Omental fat pad (tissue), 4 donors: ENCODE measurements at places on chromosomes 12 and 14. TPM values are rescaled to one million over a fixed set of nuclear protein-coding genes. Genes with fewer than 3 reads are reported as not detected.

DNA sequence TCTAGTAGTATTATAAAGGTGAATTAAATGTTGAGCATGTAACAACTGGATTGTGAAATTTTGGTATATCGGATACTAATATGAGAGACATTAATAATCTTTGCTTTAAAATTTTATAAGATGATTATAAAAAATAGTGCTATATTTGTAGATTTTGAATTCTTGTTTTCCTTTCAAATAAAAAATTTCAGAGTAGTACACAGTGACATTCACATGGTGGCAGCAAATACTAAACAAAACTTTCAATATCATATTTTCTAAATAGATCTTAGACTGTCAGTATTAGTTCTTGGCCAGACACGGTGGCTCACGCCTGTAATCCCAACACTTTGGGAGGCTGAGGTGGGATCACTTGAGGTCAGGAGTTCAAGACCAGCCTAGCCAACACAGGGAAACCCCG is 166.0 kb downstream of the NAV3 start:
- DNase-seq: no peak

GRCh38 chr14:57323721-57324120 is 55.0 kb downstream of the AP5M1 start:
- no peak for DNase-seq

GRCh38 chr12:112602150-112602549 is 183.4 kb downstream of the PTPN11 start:
- no peak for DNase-seq

GRCh38 chr12:65886996-65887395 is 62.7 kb downstream of the HMGA2 start:
- DNase-seq: no peak

DNA sequence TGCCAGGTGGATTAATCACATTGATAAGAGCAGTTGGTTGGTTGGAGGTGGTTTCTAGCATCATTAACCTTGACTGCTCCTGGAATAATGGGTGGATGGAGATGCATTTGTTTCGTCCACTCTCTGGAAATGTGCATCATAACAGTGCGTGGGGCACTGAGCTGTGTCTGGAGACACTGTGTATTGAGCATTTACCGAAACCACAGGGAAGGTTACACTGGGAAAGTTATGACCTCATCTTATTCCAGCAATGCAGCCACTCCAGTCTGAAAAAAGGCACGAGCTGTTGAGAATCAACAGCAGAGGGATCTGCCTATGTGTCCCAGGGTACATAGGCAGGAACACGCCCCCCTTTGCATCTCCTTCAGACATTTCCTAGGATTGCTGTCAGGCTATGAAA is 27.2 kb downstream of the RNFT2 start:
- DNase-seq: no peak

Gene TSPAN19
- not detected for total RNA-seq

Gene KRT7
- total RNA-seq: 2.5 TPM

GRCh38 chr12:18799561-18799960 is 61.6 kb downstream of the CAPZA3 start:
- no peak for DNase-seq

Gene POTEG
- total RNA-seq: not detected

DNA sequence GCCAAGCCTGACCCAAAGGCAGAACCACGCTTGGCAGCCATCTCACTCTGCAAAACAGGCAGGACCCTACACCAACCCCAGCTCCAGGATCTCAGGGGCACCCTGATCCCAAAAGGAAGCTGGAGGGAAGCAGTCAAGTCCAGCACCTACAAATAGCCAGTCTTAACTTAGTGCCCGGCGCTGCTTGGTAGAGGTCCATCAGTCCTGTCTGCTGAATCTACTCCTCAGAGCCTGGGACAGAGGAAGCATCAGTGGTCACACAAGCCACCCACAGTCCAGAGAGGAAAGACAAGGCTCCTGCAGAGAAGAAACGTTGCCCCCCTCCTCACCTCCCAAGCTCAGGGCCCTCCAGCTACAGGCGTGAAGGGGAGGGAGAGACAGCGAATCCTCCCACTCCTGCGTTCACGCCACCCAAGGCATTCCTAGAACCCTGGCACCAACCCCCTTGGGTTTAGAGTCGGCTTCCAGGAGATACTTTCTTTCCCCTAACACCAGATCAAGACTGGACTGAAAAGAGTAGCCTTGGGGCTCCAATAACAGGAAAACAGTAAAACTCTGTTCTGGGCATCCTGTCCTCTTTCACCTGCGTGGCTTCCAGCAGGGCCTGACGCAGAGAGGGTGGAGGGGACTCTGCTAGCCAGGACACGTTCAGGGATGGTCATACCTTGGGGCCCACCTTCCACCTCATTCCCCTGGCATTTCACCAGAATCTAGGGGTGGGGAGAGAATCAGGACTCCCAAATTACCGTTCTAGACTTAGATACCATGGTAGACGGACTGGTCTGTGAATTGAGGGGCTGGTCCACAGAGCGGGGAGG is 1.2 kb downstream of the PXN start:
- DNase-seq: no peak

Gene NRXN3
- 0.44 TPM for total RNA-seq

Gene HAL
- total RNA-seq: 1.8 TPM

- no peak for DNase-seq
Observed at GRCh38 chr12:52532636-52533035, 12.4 kb upstream of the KRT5 start.

- DNase-seq: no peak
Observed at GRCh38 chr12:90729736-90730135, 225.2 kb downstream of the CCER1 start.

- no peak for DNase-seq
Observed at GRCh38 chr12:88750867-88751543, 170.7 kb upstream of the KITLG start.

Gene SRP54
- 44.6 TPM for total RNA-seq

Gene TAS2R7
- total RNA-seq: not detected

GRCh38 chr12:122427403-122427802 is 4.9 kb upstream of the CLIP1 start:
- no peak for DNase-seq

Gene PPP2R5C
- 90.5 TPM for total RNA-seq

- DNase-seq: peak; percentile 67
Observed at GRCh38 chr14:105489542-105490266, 1.3 kb upstream of the TEDC1 start.

Gene TMEM106C
- total RNA-seq: 73.1 TPM

DNA sequence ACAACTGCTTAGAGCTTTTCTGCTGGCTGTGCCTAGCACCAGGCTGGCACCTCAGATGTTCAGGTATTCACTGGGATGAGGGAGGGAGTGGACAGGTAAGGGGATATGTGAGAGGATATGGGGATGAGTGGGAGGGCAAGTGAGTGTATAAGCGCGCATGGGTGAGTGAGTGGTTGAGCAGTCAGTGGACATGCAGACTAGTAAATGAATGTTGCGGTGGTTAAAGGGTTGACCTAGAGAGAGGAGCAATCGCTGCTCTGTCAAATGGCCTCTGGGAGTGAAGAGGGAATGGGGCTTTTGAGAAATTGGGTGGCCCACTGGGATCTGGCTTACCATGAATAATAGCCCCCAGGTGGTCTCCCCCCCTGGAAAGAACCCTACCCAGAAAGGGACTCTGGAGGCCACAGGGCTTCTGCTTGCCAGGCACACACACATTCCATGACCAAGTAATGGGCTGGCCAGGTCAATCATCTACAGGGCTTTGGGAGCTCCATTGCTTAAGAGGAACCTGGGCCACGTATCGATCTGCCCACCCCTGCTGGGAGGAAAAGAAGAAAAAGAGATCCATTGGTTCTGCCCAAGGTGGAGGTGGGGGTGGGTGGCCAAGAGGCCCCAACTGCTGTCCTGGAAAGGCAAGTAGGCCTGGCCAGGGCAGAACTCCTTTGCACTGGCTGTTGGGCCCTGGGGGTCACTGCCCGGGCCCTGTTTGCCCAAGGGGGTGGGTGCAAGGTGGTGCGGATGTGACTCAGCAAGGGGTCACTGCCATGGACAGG is 30.8 kb upstream of the ZFP36L1 start:
- DNase-seq: no peak

DNA sequence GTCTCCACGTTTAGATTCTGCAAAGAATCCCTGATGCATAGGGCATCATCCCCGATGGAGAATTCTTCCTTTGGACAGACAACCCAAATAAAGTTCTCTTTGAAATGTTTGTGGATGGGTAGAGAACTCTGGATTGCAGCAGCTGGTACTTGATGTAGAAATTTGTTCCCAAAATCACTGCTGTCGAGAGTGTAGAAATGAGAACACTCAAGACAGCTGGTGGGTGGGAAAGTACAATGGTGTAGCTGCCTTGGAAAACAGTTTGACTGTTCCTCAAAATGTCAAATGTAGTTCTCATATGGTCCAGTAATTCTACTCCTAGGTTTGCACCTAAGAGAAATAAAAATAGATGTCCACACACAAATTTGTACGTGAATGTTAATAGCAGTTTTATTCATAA is 671.5 kb upstream of the TMEM132C start:
- no peak for DNase-seq

Gene HIP1R
- total RNA-seq: 27.5 TPM

GRCh38 chr14:97692084-97692483 is 894.9 kb downstream of the VRK1 start:
- DNase-seq: no peak
